Activated T-helper 1 cell treated with anti-CD3 and anti-CD28 coated beads, Interleukin-12 subunit alpha, Interleukin-12 subunit beta, Interleukin-2, Interleukin-4 antibody, amounts not matched to agents 30 ng/mL and 10 ng/mL and 1 ng/mL, durations not matched to agents 14 hours and 24 hours and 36 hours (primary cell): ENCODE measurements at places on chromosomes 16 and 17. TPM values are rescaled to one million over a fixed set of nuclear protein-coding genes. Genes with fewer than 3 reads are reported as not detected.

DNA sequence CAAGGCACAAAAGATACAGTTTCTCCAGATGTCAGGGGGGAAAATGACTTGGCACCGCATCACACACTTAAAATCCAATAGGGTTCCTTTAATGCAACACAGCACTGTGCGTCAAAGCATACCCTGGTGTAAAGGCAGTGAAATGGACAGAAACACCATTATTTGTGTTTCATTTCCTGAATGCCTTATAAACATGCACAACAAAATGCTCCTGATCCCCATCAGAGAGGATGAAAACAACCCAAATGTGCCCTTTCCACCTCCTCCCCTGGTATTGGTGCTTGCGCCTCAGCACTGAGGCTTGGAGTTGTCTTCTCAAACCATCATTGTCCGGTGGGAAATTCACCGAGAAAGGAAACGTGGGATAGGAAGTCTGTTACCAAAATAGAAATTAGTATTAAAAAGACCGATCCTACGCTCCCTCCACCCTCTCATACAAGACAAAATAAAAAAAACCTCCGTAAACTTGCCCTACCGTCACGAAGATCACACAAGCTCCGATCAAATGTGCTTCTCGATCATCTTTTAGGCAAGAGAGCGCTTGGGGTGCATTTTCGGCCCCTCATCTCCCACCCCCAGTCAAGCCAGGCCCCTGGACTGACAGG lies 722 bp downstream of the CDC27 start:
- no peaks in the 10 kb centered on the region for H3K27me3 ChIP-seq
- H3K4me1 ChIP-seq = peaks cover 53% of the 10 kb centered on the region
- peaks cover 14% of the 10 kb centered on the region for H3K36me3 ChIP-seq
- H3K27ac ChIP-seq = peak overlapping the region; percentile 97

DNA sequence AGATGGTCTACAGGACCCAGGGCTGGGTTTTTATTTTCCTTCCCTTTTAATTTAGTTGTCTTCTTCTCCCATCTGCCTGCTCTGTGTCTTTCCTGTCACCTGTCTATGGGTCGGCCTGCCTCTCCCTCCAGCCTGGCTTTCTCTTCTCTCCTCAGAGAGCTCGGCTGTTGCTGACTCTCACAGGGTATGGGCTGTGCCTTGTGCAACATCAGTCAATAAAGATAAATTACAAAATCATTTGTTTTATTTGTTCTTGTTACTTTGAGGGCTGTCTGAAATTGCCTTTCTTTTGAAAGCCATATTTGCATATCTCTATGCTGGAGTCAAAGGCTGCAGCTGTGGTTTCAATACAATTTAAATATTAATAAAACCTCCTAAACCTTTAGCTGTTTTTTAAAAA lies 15.6 kb downstream of the RND2 start:
- peaks cover 12% of the 10 kb centered on the region for H3K36me3 ChIP-seq
- H3K4me3 ChIP-seq = no peak overlapping the region
- H3K4me1 ChIP-seq = no peaks in the 10 kb centered on the region
- no peak for DNase-seq

DNA sequence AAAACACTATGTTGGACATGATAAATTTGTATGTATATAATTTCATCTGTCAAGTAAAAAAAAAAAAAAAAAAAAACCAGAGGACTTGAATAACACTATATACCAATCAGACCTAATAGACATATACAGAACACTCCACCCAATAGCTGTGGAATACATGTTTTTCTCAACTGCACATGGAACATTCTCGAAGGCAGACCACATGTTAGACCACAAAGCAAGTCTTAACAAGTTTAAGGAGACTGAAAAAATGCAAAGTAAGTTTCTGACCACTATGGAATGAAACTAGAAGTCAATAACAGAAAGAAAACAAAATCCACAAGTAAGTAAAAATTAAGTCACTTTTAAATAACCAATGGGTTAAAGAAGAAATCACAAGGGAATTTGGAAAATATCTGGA lies 8.4 kb upstream of the CNTNAP4 start:
- no peaks in the 10 kb centered on the region for H3K36me3 ChIP-seq
- no peaks in the 10 kb centered on the region for H3K27me3 ChIP-seq
- DNase-seq = no peak
- no peak overlapping the region for H3K27ac ChIP-seq
- H3K4me1 ChIP-seq = no peaks in the 10 kb centered on the region
- no peak overlapping the region for H3K4me3 ChIP-seq

DNA sequence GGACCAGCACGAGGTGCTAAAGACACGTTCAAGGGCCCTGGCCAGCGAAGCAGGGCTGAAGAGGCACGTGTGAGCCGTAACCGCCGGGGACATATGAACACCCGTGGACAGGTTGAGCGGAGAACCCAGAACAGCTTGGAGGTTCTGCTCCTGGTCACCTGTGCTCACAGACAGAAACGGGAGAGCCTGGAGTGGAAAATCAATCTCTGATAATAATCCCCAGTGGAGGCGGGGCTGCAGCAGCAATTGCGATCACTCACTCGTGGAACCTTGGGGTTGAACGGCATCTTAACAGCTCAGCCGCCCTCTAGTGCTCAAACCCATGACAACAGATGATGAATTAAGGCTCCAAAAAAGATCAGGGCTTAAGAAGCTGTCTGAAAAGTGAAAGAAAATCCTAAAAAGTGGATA lies 25.6 kb downstream of the WIPI1 start:
- H3K4me1 ChIP-seq = peaks cover 22% of the 10 kb centered on the region
- no peaks in the 10 kb centered on the region for H3K27me3 ChIP-seq
- DNase-seq = peak; percentile 29
- no peak overlapping the region for H3K27ac ChIP-seq
- peaks cover 53% of the 10 kb centered on the region for H3K36me3 ChIP-seq

Gene SRP68
- 177 and 184 TPM in 2 replicates for total RNA-seq

- peaks cover 22% of the 10 kb centered on the region for H3K36me3 ChIP-seq
- H3K27me3 ChIP-seq = peaks cover 3% of the 10 kb centered on the region
- H3K4me3 ChIP-seq = no peak overlapping the region
- no peak overlapping the region for H3K27ac ChIP-seq
- DNase-seq = no peak
- H3K4me1 ChIP-seq = peaks cover 43% of the 10 kb centered on the region
Measured at GRCh38 chr17:82890926-82891678, 51.3 kb upstream of the ZNF750 start.

DNA sequence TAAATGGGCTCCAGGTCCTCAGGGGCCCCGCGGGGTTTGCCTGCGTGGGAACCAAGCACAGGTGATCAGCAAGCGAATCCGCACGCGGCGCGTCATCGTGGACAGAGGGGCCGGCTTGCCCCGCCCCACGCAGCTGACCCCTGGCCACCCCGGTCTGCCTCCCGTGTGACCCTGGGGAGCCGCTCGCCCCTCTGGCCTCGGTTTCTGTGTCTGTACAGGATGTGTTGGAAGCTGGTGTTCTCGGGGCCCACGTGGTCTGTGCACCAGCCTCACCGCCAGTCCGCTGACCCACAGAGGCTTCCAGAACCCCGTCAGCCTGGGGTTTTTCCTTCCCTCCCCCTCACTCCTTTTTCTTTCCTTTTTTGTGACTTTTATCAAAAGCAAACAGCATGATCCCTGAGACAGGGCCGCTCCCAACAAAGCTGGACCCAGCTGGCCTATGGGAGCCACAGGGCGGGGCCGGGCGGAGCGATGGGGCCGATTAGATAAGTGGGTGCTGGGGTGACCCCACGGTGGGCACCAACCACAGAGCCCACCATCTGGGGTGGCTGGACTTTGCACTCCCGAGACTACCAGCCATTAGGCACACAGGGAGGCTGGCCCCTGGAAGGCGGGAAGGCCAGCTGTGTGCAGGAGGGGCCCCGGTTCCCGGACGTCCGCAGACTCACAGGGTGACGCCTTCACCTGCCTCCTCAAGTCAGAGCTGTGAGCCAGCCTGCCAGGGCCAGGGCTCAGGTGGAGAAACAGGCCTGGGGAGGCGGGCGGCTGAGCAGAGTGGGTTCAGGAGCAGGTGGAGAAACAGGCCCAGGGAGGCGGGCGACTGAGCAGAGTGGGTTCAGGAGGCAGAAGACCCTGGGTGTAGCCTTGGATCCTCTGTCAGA lies 56.0 kb downstream of the ZFPM1 start:
- H3K36me3 ChIP-seq = no peaks in the 10 kb centered on the region
- no peaks in the 10 kb centered on the region for H3K4me1 ChIP-seq
- DNase-seq = no peak
- H3K4me3 ChIP-seq = no peak overlapping the region

Gene ANKRD40CL
- total RNA-seq = not detected in 2 replicates

DNA sequence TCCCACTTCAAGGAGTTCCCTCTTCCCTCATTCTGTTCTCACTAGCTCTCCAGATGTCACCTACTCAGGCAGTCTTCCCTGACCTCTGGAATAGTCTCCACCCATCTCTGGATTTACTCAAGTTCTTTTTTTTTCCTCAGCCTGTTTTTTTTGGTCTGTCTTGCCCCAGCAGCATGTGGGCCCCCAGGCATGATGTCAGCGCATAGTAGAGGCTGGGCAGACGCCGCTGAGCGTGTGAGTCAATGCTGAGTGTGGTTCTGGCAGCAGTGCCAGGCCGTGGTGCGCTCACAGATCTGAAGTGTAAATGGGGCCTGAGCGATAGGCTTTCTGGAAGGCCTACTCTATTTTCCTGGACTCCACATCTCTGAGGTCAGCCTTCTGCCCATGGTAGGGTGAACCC lies 2.7 kb upstream of the KCNJ18 start:
- H3K27ac ChIP-seq = no peak overlapping the region
- H3K4me3 ChIP-seq = no peak overlapping the region
- no peaks in the 10 kb centered on the region for H3K27me3 ChIP-seq
- DNase-seq = no peak

GRCh38 chr17:67487506-67487905 lies 110.4 kb downstream of the PITPNC1 start:
- H3K4me3 ChIP-seq = no peak overlapping the region
- H3K36me3 ChIP-seq = peaks cover 17% of the 10 kb centered on the region
- peaks cover 23% of the 10 kb centered on the region for H3K4me1 ChIP-seq
- H3K27me3 ChIP-seq = no peaks in the 10 kb centered on the region
- DNase-seq = no peak

Gene KRT31
- not detected in 2 replicates for total RNA-seq

DNA sequence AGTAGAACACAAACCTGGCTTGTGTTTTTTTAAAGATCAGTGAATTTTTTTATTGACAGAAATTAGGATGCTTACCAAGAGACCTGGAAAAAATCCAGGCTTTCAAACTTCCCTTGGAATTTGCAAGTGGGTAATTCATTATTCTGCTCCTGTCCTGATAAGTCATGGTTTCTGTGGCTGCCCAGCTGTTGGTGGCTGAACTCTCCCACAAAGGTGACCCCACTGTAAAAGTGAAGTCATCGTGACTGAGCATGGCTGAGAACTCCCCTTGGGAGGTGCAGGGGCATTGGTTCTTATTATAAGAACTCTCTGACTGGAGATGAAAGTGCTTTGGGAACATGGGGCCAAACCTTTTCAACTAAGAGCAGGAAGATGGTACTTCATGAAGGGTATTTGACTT lies 46.6 kb upstream of the TANC2 start:
- no peaks in the 10 kb centered on the region for H3K36me3 ChIP-seq
- no peak overlapping the region for H3K27ac ChIP-seq
- H3K4me1 ChIP-seq = no peaks in the 10 kb centered on the region
- no peaks in the 10 kb centered on the region for H3K27me3 ChIP-seq
- H3K4me3 ChIP-seq = no peak overlapping the region

GRCh38 chr17:29579866-29580771 lies 9.3 kb downstream of the GIT1 start:
- no peak overlapping the region for H3K4me3 ChIP-seq
- no peaks in the 10 kb centered on the region for H3K27me3 ChIP-seq
- H3K27ac ChIP-seq = peak overlapping the region; percentile 90
- peak; percentile 79 for DNase-seq
- peaks cover 23% of the 10 kb centered on the region for H3K4me1 ChIP-seq

Gene SDR42E2
- not detected in 2 replicates for total RNA-seq

- no peaks in the 10 kb centered on the region for H3K4me1 ChIP-seq
- no peak overlapping the region for H3K27ac ChIP-seq
- no peaks in the 10 kb centered on the region for H3K27me3 ChIP-seq
Measured at GRCh38 chr17:5540321-5540720, 44.0 kb downstream of the NLRP1 start.

GRCh38 chr16:24998201-24998600 lies 17.0 kb downstream of the ARHGAP17 start:
- no peak overlapping the region for H3K27ac ChIP-seq
- DNase-seq = no peak
- peaks cover 12% of the 10 kb centered on the region for H3K4me1 ChIP-seq

DNA sequence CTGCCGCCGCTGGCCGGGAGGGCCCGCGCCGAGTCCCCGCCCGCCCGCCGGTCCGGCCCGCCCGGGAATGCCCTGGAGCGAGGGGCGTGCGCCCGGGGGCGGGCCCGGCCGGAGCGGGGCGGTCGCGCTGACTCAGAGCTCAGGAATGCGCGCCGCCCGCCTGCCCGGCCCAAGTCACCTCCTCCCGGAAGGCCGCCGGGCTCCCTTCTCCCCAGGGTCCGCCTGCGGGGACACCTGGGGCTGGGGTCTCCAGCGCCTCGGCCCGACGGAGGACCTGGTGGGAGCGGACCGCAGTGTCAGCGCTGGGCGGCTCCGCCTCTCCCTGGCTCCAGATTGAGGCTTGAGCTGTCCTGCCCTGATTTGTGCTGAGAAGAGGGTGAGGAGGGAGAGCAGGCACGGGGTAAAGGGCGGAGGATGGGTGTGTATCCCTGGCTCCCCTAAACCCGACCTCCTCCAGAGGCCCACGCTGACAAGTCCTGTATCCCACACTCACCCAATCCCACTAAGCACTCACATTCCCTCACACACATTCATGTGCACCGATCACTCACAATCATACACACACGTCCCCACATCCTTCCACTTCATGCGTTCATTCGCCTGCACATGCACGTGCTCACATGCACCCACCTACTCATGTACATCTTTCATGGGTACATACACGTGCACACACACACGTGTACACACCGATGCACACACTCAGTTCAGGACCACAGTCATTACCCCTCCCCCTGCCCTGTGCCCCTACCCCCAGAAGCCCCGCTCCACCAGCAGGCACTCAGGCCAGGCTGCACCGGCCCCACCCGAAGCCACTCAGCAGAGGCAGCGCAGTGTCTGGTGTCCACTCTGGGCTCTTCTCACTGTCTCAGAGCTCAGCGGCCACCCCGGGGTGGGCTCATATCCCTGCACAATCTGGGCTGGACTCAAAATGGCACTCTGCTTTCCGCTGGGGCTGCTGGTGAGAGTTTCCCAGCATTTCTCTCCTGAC lies at the start of gene RHBDF1:
Gene RHBDF1, minus strand, starts transcription at position 71 of the 988 bp plus-strand sequence. CDS start 7,616 bp downstream, outside the sequence.
- H3K27ac ChIP-seq = no peak within 1 kb of the TSS
- H3K4me3 ChIP-seq = peak within 1 kb of the TSS; percentile 74
- no peak for DNase-seq
- H3K36me3 ChIP-seq = peaks cover 2% of the 10 kb centered on the region
- H3K27me3 ChIP-seq = peaks cover 44% of the 10 kb centered on the region

Gene TMEM107
- 19.3 and 20.8 TPM in 2 replicates for total RNA-seq

GRCh38 chr16:30179931-30180330 lies 3.5 kb upstream of the CORO1A start:
- H3K27ac ChIP-seq = no peak overlapping the region
- DNase-seq = no peak
- H3K4me3 ChIP-seq = no peak overlapping the region
- H3K27me3 ChIP-seq = no peaks in the 10 kb centered on the region
- peaks cover 15% of the 10 kb centered on the region for H3K4me1 ChIP-seq

GRCh38 chr17:7431231-7431630 lies 2.6 kb downstream of the SPEM3 start:
- no peaks in the 10 kb centered on the region for H3K27me3 ChIP-seq
- DNase-seq = no peak
- peaks cover 8% of the 10 kb centered on the region for H3K4me1 ChIP-seq
- no peaks in the 10 kb centered on the region for H3K36me3 ChIP-seq
- H3K4me3 ChIP-seq = no peak overlapping the region

Gene TBC1D26
- total RNA-seq = 0.05 TPM in 1 of 2 replicates, not detected in the other

Gene CIITA
- 12.0 and 13.0 TPM in 2 replicates for total RNA-seq
